ENCODE measurements at places on chromosomes 3 and 15. TPM values are rescaled to one million over a fixed set of nuclear protein-coding genes. Genes with fewer than 3 reads are reported as not detected.

The PPM1L gene
- 14.2 TPM for total RNA-seq

The SLC22A13 gene
- total RNA-seq, result not detected

The ERC2 gene
- 1.2 TPM for total RNA-seq

The B3GNT5 gene
- 20.4 TPM for total RNA-seq

The PPP1R14D gene
- total RNA-seq, result not detected

The MORC1 gene
- total RNA-seq, result not detected

The CORO2B gene
- 4.7 TPM for total RNA-seq

The NLGN1 gene
- 4.7 TPM for total RNA-seq

The ISLR2 gene
- total RNA-seq, result 3.4 TPM

The ADGRG7 gene
- not detected for total RNA-seq

The MUC20 gene
- 23.8 TPM for total RNA-seq

The NDUFB4 gene
- 82.5 TPM for total RNA-seq

The HESX1 gene
- total RNA-seq, result not detected

The SLC9C1 gene
- not detected for total RNA-seq

The TPRG1 gene
- 21.6 TPM for total RNA-seq

The NPHP3 gene
- total RNA-seq, result 49.1 TPM

The ACTC1 gene
- total RNA-seq, result 15.0 TPM

The HCLS1 gene
- 35.4 TPM for total RNA-seq

The IL17RE gene
- total RNA-seq, result 15.2 TPM

The IRAK2 gene
- 10.6 TPM for total RNA-seq

The CCDC39 gene
- total RNA-seq, result not detected

The SMCO1 gene
- total RNA-seq, result not detected

The HHLA2 gene
- total RNA-seq, result not detected

The LIPC gene
- not detected for total RNA-seq

The GPR160 gene
- 1.2 TPM for total RNA-seq

The DIS3L gene
- total RNA-seq, result 20.9 TPM

The IQGAP1 gene
- 261 TPM for total RNA-seq

The GLCE gene
- 16.5 TPM for total RNA-seq

The HYAL3 gene
- total RNA-seq, result 8.1 TPM

The EPHB1 gene
- total RNA-seq, result 2.2 TPM

The EXD1 gene
- not detected for total RNA-seq

The EFCC1 gene
- total RNA-seq, result 3.7 TPM

The CTDSPL2 gene
- 37.1 TPM for total RNA-seq

The TIMMDC1 gene
- total RNA-seq, result 30.0 TPM

The MFGE8 gene
- 513 TPM for total RNA-seq

The CFAP100 gene
- not detected for total RNA-seq

The RBP2 gene
- total RNA-seq, result not detected

The P2RY1 gene
- 17.9 TPM for total RNA-seq

The FANCD2OS gene
- total RNA-seq, result not detected

The ADPRH gene
- total RNA-seq, result 2.9 TPM

The CLDN11 gene
- total RNA-seq, result 136 TPM

The CHRFAM7A gene
- total RNA-seq, result not detected

The ZMYND10 gene
- total RNA-seq, result 0.74 TPM

The DUOX1 gene
- total RNA-seq, result 98.7 TPM

The IQCH gene
- total RNA-seq, result 1.5 TPM

The KLHL40 gene
- not detected for total RNA-seq

The FRMD4B gene
- total RNA-seq, result 53.5 TPM

The CHRNA5 gene
- 8.8 TPM for total RNA-seq

The NANOGP8 gene
- not detected for total RNA-seq

All from vagina (tissue), 2 donors.